Uterus (tissue), 4 donors: ENCODE measurements at places on chromosomes 1 and 21.

- no peaks in the 10 kb centered on the region for H3K36me3 ChIP-seq
- no peaks in the 10 kb centered on the region for H3K27me3 ChIP-seq
- H3K4me1 ChIP-seq, result no peaks in the 10 kb centered on the region
- DNase-seq, result no peak
- H3K27ac ChIP-seq, result no peak overlapping the region
- no peak overlapping the region for H3K4me3 ChIP-seq
Measured at GRCh38 chr1:232973652-232974611, 23.5 kb downstream of the NTPCR start.

- H3K4me3 ChIP-seq, result no peak overlapping the region
- no peaks in the 10 kb centered on the region for H3K27me3 ChIP-seq
- H3K4me1 ChIP-seq, result no peaks in the 10 kb centered on the region
- no peak overlapping the region for H3K27ac ChIP-seq
- DNase-seq, result no peak
- no peaks in the 10 kb centered on the region for H3K36me3 ChIP-seq
Measured at GRCh38 chr1:11333631-11334030, 60.6 kb downstream of the UBIAD1 start.

DNA sequence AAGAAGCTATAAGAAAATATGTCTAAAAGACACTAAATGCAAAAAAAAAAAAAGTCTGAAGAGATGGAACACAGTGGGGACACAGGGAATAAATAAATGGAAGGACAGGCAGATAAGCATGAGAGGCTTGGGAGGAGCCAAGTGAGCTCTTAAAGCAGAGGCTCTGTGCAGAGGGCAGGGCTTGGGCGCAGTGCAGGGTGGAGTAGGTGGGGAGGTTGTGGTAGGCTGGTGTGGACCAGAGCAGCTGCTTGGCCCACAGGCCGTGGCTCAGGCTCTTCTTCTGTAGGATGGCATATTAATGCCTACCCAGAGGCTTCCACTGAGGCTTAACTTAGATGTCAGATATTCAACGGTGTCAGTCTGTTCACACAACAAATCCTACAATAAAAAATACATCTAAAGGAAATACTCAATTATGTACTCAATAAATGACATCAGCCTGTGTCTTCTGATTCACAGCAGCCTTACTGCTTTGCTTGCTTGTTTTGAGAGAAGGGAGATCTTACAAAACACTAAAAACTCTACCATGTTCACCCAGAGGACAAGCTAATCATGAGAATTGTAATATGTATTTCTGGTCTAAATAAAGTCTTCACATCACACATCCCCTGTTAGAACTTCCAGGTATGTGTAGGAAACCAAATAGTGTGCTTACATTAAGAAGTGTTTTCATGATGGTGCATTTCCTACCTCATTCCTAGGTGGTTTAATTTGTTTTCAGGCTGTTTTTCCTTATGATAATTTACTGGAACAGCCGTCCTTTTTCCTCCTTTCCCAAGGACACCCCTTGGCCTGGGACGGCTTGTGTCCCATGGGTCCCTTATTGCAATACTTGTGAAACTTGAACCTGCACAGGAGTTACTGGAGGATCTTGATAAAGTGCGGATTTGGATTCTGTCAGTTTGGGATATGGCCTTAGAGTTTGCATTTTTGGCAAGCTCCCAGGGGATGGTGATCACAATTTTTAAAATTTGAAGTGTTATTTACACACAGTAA is 24.9 kb downstream of the DIP2A start:
- no peak for DNase-seq
- H3K36me3 ChIP-seq, result no peaks in the 10 kb centered on the region
- no peak overlapping the region for H3K27ac ChIP-seq
- H3K4me3 ChIP-seq, result no peak overlapping the region

DNA sequence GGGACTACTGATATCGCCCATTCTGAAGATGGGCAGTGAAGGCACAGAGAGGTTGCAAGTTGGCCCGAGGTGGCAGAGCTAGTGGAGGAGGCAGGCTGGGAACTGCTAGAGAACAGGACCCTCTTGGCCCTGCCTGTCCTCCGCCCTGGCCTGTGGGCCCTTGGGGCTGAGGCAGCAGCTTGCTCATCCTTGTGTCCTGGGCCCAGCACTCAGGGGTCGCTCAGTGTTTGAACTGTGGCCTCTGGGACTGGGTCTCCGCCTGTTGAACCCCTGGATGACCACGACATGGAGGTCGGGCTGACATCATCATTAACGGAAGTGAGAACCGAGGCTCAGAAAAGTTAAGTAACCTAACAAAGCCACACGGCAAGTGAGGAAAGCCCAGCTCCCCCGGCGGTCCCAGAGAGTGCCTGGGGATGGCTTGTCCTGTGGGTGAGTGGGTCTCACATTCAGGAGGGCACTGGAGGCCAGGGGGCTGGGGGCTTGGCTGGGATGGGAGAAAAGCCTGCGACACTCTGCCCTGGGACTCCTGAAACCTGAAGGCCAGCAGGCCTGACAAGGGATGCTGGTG is 23.0 kb upstream of the DDOST start:
- H3K4me1 ChIP-seq, result no peaks in the 10 kb centered on the region
- no peaks in the 10 kb centered on the region for H3K36me3 ChIP-seq
- no peak for DNase-seq
- H3K27me3 ChIP-seq, result no peaks in the 10 kb centered on the region

- no peaks in the 10 kb centered on the region for H3K36me3 ChIP-seq
- DNase-seq, result no peak
- no peaks in the 10 kb centered on the region for H3K27me3 ChIP-seq
- H3K4me3 ChIP-seq, result peak overlapping the region; percentile 33
- H3K4me1 ChIP-seq, result no peaks in the 10 kb centered on the region
Measured at GRCh38 chr1:151721788-151722510, 627 bp downstream of the RIIAD1 start.

- no peak overlapping the region for H3K27ac ChIP-seq
- no peaks in the 10 kb centered on the region for H3K4me1 ChIP-seq
- H3K36me3 ChIP-seq, result no peaks in the 10 kb centered on the region
- no peaks in the 10 kb centered on the region for H3K27me3 ChIP-seq
Measured at GRCh38 chr1:241678536-241678935, 26.5 kb downstream of the WDR64 start.

- H3K4me3 ChIP-seq, result no peak overlapping the region
- no peak for DNase-seq
- H3K27ac ChIP-seq, result no peak overlapping the region
- no peaks in the 10 kb centered on the region for H3K36me3 ChIP-seq
- no peaks in the 10 kb centered on the region for H3K27me3 ChIP-seq
Measured at GRCh38 chr1:180962178-180962577, 49.5 kb downstream of the KIAA1614 start.

- H3K27ac ChIP-seq, result no peak overlapping the region
- DNase-seq, result peak; percentile 36
- H3K27me3 ChIP-seq, result no peaks in the 10 kb centered on the region
- no peak overlapping the region for H3K4me3 ChIP-seq
- no peaks in the 10 kb centered on the region for H3K36me3 ChIP-seq
Measured at GRCh38 chr1:22420455-22421053, 31.1 kb upstream of the ZBTB40 start.

DNA sequence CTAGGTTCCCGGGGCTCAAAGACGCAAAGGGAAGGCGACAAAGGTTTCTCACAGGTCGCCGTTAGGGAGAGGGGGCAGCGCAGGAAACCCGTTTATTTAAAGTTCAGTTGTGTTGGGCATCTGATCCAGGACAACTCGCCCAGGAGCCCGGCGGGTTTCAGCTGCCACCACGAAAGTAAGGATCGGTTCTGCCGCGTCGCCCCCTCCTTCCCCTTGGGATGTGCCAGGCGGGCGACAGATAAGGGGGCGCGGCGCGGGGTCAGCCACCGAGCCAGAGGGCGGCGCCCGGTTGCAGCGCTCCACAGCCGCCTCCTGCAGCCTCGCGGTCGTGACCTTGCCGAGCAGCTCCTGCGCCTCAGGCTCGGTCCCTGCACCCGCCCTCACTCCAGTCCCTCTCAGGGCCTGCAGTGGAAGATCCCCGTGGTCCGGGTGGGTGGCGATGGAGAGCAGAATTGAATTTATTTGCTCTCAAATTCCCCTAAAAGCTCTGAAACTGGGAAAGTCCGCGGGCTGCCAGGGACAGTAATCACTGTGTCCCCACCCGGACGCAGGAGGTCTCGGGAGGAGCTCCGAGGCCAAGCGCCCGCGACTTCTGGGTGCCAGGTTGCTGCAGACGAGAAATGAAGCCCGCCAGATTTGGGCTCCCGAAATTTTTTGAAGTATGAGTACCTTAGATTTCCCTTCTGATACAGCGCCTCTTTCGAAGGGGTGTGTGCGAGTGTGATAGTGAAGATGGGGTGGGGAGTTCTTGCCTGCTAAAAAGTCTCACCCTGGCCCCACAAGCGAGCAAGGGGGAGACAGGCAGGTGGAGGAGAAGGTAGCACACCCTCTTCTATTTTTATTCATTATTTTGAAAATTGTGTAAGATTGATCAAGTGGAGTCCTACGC is 28.4 kb upstream of the NFIA start:
- peak overlapping the region; percentile 68 for H3K27ac ChIP-seq
- H3K27me3 ChIP-seq, result no peaks in the 10 kb centered on the region
- H3K4me1 ChIP-seq, result no peaks in the 10 kb centered on the region
- H3K4me3 ChIP-seq, result peak overlapping the region; percentile 27
- H3K36me3 ChIP-seq, result no peaks in the 10 kb centered on the region

DNA sequence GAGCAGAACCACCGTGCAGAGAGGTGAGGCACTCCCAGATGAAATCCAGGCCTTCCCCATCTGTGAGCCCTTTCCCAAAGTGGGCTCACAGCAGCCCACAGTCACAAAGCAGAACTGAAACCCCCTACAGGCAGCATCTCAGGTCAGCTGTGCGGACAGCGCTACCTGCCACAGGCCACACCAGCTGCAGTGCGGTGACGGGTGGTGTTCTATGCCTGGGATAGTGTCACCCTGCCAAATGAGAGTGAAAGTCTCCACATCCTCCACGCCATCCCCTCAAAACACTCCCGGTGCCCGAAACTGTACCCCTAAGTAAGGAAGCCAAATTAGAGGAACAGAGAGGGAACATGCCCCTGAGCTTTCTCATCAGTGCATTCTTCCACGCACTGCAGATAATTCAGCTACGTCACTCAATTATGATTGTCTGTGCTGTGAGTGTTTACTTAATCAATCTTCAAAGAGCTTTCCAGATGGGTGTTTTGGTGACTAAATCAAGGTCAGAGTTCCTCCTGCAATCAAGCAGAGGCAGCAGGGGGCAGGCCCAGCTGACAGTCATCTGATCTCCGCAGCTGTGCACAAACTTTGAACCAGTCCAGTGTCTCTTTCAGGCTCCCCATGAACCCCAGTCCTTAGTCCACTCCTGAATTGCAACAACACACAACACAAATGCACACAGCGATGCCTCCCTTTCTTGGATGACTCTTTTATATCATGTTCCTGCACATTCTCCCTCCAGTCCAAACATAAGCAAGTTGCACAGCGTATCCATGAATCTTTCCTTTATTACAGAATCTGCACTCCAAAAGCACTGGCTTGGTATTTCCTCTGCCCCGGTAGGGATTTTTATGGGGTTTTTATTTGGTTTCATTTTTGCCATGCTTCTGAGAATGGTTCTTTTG is 150.0 kb downstream of the TOMM20 start:
- peaks cover 18% of the 10 kb centered on the region for H3K4me1 ChIP-seq
- H3K36me3 ChIP-seq, result no peaks in the 10 kb centered on the region
- H3K4me3 ChIP-seq, result no peak overlapping the region
- peak; percentile 58 for DNase-seq

- no peaks in the 10 kb centered on the region for H3K36me3 ChIP-seq
- H3K4me1 ChIP-seq, result peaks cover 4% of the 10 kb centered on the region
- H3K27ac ChIP-seq, result no peak overlapping the region
- H3K4me3 ChIP-seq, result no peak overlapping the region
- no peak for DNase-seq
- no peaks in the 10 kb centered on the region for H3K27me3 ChIP-seq
Measured at GRCh38 chr1:116062201-116062600, 49.0 kb upstream of the MAB21L3 start.

DNA sequence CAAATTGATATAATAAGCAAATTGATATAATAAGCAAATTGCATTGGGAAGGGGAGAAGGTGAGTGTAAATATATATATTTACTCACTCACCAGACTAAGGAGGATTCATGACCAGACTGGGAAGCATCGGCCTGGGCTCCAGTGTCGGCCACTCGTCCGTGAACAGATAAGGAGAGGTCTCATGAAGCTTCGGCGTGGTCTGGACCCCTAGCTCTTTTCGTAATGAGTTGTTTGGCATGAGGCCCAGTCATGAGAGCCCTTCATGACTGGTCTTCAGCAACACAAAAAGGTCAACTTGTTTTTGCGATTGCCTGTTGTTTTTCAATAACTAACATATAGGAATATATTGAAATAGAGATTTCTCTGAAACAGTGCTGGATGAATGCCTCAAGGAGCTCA is 222.9 kb upstream of the KCNK2 start:
- H3K27me3 ChIP-seq, result no peaks in the 10 kb centered on the region
- H3K36me3 ChIP-seq, result no peaks in the 10 kb centered on the region
- H3K27ac ChIP-seq, result no peak overlapping the region
- H3K4me3 ChIP-seq, result no peak overlapping the region
- DNase-seq, result no peak
